ENCODE measurements at places on chromosomes 7 and 10.

DNA sequence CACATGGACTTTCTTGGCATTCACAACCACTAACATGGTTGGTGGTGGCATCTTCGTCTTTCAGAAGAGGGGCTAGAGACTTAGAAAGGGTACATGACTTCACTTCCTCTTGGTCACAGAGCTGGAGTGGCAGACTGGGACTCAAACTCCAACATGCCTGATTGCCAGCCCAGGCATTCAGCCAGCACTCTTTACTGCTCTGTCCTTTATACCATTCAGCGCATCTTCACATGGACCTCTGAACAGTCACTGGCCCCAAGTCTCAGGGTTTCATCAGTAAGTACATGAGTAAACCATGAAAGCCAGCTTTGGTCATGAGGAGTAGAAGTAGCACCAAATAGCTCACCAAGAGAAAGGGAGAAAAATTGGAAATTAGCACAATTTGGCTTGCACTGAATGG, 148.4 kb upstream of the KLF14 start:
- DNase-seq: no peak

- DNase-seq: no peak
Measured at GRCh38 chr10:106894692-106895091, 269.8 kb downstream of the SORCS1 start.

DNA sequence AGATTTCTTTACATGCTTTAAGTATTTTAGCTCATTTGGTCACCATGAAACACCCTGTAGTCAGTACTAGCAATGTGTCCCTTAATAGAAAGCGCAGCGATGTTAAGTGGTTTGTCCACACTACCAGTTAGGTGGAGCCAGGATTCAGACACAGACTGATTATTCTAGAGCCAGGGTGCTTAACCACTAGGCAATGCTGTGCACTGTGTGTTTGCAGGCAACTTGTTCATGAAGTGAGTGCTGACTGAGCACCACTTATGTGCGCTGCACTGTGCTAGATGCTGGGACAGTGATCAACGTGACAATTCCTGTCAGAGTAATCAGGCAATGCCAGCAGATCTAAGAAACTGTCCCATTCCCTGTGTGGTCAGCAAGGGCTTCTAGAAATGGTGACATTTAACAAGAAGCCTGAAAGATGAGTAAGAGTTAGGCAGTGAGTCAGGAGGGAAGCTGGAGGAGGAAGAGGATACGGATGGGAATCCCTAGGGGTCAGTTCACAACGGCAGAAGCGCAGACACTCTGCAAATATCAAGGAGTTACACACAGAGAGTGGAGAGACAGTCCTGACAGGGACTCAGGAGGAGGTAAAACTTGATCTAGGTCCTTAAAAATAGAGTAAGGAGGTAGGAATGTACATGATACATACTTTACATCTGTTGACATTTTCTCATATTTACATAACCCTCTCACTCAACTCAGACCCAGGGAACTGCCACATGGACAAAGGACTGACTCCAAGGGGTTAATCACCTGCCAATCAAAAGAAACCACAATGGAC, 69.7 kb upstream of the EGR2 start:
- DNase-seq: no peak

GRCh38 chr7:64686493-64687184, 20.7 kb downstream of the ZNF107 start:
- peak; percentile 43 for DNase-seq

DNA sequence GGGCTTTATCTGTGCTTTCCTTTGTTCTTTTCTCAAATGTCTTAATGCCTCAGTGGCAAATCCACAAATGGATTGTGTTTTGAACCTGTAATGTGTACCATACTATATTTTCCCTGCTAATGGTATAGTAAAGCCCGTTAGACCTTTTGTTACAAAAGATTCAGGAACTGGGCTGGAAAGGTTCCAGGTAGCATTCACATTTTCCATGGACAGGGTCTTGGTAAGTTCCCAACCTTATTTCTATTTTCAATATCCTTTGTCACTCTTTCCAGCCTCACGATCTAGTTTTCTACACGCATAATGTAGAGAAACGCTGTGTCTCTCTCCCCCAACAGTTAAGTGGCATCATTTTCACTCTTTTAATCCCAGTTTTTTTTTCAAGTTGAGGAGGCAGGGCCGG, 153.0 kb downstream of the PLCE1 start:
- DNase-seq: no peak

- DNase-seq: no peak
Measured at GRCh38 chr10:90130321-90131086, 429.1 kb downstream of the KIF20B start.

DNA sequence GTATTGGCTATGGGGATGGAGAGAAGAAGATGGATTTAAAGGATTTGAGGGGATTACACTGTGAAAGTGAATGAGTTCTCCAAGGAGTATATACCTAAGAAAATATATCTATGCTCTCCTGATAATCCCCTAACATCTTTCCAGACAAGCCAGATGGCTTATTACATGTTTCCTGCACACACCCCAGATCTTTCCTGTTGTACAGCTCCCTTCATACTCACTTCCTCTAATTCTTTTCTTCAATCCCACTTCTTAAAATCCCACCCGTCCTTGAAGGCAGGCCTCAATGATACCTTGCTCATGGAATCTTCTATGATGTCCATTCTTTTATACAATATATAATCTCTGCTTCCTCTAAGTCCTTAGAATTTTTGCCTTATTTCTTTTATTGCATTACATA, 317.2 kb upstream of the DGKB start:
- DNase-seq: no peak
